ENCODE measurements at places on chromosomes 6 and 20.
A peak's percentile ranks its signal among the peaks of the same experiment; 100 is the strongest.

GRCh38 chr20:19304886-19305415, 92.5 kb downstream of the SLC24A3 start:
- no peak for DNase-seq

GRCh38 chr6:41779336-41779735, 364 bp downstream of the FRS3 start:
- no peak for DNase-seq

- no peak for DNase-seq
Observed at GRCh38 chr6:46221222-46221793, 50.5 kb upstream of the ENPP5 start.

DNA sequence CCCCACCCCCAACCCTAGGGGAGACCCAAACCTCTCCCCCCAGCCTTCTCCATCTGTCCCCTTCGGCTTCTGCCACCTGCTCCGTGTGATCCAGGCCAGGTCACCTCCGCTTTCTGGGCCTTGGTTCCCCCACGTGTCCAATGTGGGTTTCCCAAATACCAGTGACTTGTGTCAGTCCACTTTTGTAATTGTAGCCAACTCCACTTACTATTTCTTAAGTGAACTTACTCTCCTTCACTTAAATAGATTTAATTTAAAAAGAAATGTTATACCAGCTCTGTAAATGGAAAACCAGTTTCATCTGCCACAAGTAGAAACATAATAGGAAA, 10.0 kb upstream of the FAM110A start:
- no peak for DNase-seq

DNA sequence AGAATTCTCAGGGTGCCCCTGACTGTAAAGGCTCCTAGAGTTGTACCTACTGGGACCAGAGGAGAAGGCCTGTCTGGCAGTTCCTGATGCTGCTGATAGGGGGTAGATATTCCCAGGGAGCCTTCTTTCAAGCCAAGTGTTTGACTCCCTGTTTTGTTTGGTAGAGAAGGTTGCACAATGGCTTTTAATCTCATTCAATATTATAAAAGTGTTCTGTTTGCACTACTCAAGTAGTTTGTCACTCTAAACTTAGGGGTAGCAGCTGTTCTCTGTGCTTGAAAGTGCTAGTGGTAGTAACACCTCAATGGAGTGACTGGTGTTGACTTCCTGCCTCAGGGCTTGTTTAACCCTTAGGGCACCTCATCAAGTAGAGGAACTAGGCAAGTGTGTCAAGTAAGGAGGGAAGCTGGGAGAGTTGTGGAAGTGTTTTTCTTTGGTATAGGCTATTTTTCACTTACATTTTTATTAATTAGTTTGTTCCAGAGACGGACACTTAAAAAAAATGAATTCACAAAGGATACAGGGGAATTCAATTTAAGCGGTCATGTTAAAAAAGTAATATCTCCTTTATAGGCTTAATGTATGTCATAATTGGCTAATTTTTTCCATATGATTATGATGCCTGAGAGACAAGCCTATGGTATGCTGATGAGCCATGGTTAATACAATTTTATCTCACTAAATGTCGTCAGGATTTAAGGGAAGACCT, 38.1 kb downstream of the BICRAL start:
- no peak for DNase-seq

DNA sequence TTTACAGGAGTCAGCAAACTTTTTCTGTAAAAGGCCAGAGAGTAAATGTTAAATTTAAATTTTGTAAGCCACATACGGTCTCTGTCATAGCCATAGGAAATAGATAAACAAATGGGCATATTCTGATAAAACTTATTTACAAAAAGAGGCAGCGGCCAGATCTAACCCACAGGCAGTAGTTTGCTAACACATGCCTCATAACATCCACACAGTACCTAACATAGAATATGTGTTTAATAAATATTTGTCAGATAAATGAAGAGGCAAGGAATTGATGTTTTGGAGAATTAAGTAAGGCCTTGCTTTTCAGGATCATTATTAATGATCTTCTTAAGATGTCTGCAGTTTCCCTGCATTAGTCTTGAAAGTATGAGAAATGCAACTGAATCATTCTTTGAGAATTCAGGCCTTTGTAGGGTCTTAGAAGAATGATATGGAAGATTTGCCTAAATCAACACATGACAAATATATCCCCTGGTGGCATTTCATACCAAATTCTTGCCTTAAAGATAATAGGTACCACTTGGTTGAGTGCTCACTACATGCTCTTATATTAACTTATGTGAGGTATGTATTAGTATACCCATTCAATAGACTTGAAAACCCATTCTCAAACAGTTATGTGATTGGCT, 39.3 kb upstream of the TRAM2 start:
- DNase-seq: no peak

- DNase-seq: no peak
Observed at GRCh38 chr6:36098253-36098919, 31.9 kb upstream of the MAPK13 start.

DNA sequence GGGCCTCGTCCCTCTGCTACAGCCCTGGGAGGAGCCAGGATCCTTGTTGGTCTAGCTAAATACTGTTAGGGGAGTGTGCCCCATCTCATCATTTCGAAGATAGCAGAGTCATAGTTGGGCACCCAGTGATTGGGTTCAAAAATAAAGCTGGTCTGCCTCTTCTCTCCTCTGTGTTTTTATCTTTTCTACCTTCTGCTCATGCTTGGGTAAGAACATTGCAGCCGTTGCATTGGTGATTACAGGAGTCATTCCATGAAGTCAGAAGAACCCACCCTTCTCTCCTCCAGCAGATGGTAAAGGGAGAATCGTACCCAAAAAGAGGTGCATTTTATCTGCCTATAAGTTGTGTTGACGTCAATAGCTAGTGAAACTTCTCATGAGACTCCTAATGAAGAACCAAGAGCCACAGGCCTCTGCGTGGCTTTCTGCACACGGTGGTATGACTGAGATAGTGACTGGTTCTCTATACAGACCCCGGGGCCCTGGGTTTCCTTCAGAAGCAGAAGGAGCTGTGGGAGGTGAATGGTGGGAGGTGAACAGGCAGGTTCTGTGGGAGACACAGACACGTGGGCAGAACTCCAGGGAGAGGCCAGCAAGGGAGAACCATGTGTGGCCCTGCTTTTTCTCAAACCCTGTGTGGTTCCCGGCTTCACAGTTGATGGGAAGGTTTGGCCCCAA, 5.7 kb upstream of the FAM209A start:
- no peak for DNase-seq

GRCh38 chr6:168131464-168132415, 52.7 kb upstream of the FRMD1 start:
- no peak for DNase-seq

DNA sequence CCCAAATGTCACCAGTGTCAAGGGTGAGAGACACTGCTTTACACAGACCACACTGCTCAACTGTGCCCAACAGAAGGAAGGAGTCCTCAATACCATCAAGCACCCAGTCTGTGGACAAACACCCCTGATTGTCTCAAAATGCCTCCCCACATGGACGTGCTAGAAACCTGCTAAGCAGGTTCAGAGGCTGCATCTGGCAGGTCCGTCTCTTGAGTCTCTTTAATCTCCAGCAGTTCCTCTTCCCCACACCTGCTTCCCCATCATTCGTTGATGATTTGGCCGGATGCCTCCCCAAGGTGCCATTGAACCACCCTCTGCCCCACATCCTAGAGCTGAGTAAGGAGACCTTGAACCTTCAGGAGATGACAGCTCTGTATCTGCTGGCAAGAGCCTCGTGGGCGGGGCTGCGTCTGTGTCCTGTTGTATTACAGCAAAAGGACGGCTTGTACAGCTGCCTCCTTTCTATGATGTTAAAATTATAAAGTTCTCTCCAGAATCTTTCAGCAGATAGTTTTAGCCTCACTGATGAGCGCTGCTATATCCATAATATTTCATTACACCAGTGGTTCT, 179.2 kb downstream of the PREX1 start:
- no peak for DNase-seq

DNA sequence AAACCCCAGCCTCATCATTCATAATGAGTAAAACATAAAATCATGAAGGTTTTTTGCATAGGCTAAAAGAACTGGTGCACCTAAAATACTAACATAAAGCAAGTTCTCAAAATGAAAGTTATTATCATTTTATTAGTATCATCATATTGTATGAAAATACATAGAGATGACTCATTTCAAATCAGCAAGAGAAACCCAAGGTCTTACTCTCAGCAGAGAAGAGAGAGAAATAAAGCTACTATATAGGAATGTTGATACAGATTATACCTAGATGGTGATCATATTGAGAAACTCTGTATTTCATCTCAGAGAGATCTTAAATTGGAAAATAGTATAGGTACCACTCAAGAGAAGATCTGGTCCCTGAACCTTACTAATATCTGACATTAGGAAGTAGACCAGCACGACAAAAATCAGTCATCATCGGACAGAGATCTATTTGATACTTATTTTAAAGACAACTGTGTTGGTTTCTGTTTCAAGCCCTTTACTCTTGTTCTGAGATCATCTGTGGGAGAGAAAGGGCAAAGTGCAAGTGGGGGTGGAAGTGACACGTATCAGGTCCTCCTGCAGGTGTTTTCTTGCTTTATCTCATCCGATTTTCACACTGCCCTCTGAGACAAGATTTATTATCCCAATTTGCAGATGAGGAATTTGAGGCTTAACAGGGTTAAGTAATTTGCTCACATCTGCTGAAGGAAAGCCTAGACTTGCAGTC, 532.3 kb downstream of the MAFB start:
- no peak for DNase-seq

DNA sequence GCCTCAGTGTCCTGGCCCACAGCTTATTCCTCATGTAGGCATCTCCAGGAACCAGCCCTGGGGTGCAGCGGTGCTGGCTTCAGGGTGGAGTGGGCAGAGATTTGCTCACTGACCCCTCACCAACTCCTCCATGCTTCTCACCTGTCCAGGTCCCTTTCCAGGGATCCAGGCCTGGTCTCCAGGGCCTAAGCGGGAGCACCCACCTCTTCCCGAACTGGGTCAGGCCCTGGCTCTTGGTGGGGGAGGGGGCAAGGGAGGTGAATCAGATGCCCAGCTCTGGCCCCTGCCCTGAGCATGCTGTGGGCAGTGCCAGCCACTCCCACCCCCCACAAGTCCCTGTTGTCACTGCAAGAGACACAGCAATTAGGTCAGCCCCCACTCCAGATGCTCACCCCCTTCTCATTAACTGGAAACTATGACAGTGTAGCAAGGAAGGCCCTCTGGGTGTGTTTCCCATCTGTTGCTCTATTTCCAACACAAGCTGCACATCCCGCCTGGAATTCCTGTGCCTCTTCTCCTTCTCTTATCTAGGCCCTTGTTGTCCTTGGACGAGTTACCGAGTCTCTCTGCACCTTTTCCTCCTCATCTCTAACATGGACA, 37.0 kb downstream of the MDFI start:
- no peak for DNase-seq

- DNase-seq: no peak
Observed at GRCh38 chr6:137424251-137424650, 69.9 kb downstream of the OLIG3 start.

- DNase-seq: no peak
Observed at GRCh38 chr20:38198238-38198861, 33.3 kb upstream of the TGM2 start.

DNA sequence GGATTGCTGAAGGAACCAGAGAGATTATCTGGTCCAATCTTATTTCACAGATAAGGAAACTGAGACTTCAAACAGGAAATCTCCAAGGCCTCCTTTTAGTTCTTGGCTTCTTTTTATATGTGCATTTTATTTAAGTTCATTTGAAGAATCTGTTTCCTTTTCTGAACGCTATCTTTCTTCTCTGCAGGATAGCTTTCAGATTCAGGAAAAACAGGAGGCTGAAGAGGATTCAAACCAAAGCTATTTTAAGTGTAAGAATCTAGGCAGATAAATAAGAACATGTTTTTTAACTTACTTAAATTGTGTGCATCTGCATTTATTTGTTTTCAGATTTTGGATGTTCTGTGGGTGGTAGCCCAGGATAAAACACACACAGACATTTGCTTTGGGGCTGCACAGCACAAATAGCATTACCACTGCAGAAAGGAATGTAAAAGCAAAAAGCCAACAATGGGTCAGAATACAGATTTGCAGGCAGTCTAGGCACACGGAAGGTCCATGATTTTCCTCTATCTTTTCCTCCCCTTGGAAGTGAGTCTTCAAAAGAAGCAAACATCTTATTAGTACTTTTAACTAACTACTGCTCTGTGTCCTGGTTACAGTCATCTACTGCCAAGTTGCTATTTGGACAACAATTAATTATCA, 188.8 kb upstream of the TBX18 start:
- DNase-seq: no peak

- DNase-seq: no peak
Observed at GRCh38 chr6:89009624-89010059, 46.2 kb upstream of the RNGTT start.

- no peak for DNase-seq
Observed at GRCh38 chr20:61482901-61483300, 230.8 kb downstream of the CDH4 start.

DNA sequence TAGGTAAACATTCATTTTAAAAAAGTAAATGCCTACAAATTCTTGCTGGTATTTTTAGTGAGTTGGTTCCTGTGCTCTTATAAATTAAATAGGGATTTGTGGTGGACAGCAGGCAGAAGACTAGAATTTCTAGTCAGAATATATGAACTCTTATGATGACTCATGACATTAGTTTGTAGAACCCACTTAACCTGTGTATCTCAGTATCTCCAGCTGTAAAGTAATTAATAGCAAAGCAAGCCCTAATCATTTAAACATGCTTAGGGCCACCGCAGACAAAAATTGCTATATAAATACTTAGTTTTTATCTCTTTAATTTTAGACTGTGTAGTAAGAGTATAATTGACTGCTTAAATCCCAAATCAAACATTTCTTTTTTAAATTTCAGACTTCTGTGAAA, 2.4 kb downstream of the FAM135A start:
- no peak for DNase-seq

GRCh38 chr6:70396796-70397729, 16.2 kb upstream of the FAM135A start:
- no peak for DNase-seq

DNA sequence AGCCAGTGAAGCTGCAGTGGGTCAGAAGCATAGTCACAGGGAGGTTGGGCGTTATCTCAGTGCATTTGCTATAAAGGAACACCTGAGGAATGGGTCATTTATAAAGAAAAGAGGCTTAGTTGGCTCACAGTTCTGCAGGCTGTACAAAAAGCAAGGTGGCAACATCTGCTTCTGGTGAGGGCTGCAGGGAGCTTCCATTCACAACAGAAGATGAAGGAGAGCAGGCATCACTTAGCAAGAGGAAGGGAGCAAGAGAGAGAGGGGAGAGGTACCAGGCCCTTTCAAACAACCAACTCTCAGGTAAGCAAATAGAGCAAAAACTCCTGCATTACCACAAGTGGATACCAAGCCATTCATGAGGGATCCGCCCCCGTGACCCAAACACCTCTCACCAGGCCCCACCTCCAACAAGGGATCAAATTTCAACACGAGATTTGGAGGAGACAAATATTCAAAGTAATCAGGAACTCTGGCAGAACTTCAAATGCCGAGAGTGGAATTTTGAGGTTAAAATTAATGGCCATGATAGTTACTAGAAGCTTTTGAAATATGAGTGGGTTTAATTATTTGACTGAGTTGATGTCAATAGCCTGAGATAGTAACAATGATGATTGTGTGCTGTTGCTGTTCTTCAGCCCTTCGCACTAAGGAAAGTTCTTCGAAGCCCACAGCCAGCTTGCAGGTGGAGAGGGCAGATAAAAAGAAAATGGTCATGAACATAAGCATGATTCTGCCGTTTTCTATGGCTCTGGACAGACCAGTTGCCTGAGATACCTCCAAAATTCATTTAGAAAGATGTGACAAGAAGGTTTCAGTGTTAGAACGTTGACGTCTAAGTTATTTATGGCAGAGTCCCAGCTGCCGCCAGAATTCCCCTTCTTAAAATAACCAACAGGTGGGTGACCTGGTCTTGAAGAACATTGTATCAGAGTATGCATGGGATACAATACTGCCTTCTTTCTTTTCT, 55.3 kb upstream of the ADTRP start:
- DNase-seq: no peak

- DNase-seq: peak; percentile 17
Observed at GRCh38 chr6:125906158-125906998, 50.2 kb upstream of the HINT3 start.

All from T-helper 1 cell (primary cell).